Stimulated activated CD8-positive, alpha-beta memory T cell treated with anti-CD3 and anti-CD28 coated beads, Interleukin-15, amount 100 ng/mL, for 4 hours (primary cell): ENCODE measurements at places on chromosomes 1 and 21.

DNA sequence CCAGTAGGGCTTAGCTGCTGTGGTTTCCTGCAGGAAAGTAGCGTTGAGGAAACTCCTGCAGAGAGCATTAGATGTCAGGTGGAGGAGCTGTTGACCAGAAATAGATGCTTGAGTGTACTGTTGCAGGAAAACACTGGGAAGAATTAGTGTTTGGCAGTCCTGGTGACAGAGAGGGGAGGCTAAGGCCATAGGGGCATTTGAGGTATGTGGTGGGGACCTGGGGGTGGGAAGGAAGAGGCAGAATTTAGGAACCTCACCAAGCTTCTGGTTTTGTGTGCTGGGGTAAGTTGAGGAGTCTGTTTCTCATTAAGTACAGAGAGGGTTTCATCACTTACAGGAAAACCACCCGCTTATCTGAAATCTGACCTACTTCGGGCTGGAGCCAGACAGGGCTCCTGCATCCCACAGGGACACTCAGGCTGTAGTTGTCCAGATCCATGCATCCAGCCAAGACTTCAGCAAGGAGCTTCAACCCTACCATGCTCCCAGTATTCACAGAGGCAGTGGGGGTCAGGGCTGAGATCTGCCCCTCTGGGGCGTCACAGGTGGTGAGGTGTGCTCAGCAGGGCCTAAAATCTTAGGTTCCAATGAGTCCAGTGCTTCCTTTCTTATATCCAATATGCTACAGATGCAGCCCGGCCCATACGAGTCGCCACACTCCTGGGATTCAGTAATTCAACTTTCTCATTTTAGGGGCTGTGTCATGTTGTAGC lies 15.1 kb downstream of the SH2D2A start:
- no peak for DNase-seq

DNA sequence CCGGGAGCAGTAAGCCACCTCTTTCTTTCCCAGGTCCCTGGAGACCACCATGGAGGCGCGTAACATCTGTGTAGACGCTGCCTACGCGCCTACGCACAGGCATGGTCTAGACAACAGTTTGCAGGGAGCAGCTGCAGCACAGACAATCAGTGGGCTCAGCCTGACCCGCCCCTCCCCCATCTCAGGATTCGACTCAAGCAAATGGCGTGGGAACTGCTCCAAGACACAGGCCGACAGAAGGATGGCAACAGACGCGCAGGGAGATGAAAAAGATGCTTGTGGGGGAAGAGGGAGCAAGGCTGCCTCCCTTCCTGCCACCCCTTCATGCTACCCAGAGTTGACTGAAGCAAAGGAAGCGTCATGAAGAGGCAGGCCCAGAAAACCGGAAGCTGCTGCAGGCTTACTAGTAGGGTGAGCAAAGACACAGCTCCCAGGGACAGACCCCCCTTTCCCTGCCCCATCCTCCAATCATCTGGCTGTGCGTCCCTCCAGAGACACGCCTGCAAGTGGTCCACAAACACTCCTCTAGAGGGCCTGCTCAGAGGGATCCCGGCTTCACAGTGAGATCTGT lies 19.5 kb downstream of the STK40 start:
- no peak for DNase-seq

DNA sequence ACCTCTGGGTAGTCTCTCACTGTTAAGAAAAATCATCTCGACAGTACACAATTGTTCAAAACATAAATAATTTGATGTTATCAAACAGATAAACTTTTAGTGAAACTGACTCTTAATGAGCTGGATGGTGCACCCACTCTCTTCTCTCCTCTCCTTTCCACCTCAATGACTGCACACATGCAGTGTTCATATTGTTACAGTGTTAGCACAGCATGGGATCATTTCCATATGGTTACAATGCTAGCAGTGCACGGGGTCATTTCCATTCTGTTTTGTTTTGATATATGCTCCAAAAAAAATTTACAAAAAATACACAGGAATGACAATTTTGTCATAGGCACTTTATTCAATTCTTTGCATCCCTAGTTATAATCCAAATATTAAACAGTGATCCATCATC lies 26.4 kb upstream of the RNF187 start:
- no peak for DNase-seq

DNA sequence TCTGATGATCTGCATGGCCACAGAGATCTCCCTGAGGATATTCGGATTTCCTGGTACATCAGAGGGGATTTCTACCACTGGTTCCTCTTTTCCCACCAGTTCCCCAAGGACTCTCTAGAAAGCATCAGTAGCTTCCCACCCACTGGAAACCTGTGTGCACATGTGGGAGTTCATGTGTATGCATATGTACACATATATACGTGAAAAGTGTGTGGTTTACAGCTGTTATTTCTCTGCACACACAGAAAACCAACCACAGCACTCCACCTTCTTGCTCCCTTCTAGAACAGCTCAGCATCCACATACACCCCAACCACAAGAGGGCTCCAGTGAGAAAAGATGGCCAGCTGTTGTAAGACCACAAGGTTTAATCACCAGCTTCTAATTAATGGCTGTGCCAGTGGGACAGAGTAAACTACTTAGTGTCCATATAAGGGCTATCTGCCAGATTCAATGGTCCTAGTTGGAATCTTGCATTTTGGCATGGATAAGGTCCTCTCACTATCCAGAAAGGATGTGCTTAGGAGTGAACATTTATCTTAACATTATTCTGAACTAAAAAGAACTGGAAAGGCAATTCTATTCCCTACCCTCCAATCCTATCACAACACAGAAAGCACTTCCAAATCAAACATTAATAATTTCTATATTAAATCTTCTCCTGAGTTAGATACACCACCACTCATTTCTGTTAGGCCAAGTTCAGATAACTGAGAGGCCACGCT lies 24.1 kb downstream of the GPR3 start:
- no peak for DNase-seq

- no peak for DNase-seq
Observed at GRCh38 chr1:46802081-46802480, 3.2 kb downstream of the CYP4B1 start.

- DNase-seq: no peak
Observed at GRCh38 chr1:248818505-248819374, 7.0 kb downstream of the SH3BP5L start.

- no peak for DNase-seq
Observed at GRCh38 chr1:180571832-180572636, 13.3 kb downstream of the OVAAL start.
